Activated CD4-positive, CD25-positive, alpha-beta regulatory T cell (primary cell): ENCODE measurements at places on chromosomes 7 and 10.

- no peak for DNase-seq
These were observed 18.9 kb downstream of the RBAK start for GRCh38 chr7:5064391-5065106.

GRCh38 chr10:13922586-13922985 lies 335.8 kb downstream of the PRPF18 start:
- no peak for DNase-seq

- no peak for DNase-seq
These were observed 988.6 kb downstream of the SORCS1 start for GRCh38 chr10:106175760-106176377.

- DNase-seq = no peak
These were observed 512.6 kb upstream of the FOXK1 start for GRCh38 chr7:4169455-4169854.

- DNase-seq = no peak
These were observed 168.3 kb downstream of the CREB5 start for GRCh38 chr7:28580665-28581064.

GRCh38 chr7:117281562-117281961 lies 41.3 kb downstream of the WNT2 start:
- no peak for DNase-seq

DNA sequence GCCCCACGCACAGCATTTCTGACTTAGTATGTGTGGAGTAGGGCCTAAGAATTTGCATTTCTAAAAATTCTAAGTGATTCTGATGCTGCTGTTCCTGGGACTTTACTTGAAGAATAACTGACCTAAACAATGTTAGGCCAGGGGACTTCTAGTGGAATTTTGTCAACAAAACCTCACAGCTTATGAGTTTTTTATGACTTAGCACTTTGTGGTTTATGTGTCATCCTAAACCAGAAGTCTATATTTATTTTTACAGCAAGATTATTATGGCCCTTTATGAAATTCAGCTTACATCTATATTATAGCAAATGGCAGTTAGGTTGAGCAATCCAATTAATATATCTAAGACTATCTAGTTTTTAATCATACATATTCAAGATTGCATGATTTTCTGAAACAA lies 24.6 kb upstream of the BET1 start:
- DNase-seq = no peak

- no peak for DNase-seq
These were observed 23.5 kb downstream of the FBXW4 start for GRCh38 chr10:101671453-101671852.
